Breast epithelium (tissue), 4 donors: ENCODE measurements at places on chromosomes 6 and 20.

DNA sequence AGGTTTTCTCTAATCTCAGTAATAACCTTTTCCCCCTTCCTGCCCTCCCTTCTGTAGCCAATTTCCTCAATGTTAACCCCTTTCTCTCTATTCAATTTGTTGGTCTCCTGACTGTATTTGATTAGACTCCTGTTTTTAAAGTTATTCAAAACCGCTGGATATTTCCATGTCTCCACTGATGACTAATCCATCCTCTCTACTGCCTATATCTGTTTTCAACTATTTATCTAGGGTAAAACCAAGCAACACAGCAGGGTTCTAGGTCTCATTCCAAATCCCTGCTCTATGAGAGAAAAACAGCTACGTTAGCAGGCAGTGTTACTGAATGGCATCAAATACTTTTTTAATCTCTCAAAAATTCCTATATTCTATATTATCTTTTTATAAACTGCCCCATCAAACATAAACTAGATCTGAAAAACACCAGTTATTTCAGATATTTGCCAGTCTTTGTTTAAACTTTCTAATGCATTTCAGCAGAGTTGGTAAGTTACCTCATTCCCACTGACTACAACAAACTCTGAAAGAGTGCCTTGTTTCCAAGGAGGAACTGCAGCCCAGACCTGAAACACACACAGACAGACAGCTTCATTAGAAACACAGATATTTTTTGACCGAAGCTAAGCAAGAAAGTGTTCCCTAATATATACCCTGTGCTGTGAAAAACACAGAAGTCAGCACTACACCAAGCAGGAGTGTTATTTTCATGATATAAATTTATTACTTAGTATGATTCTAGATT is 8.2 kb downstream of the RTN4IP1 start:
- no peaks in the 10 kb centered on the region for H3K4me1 ChIP-seq
- DNase-seq: no peak
- H3K4me3 ChIP-seq: no peak overlapping the region
- peak overlapping the region; percentile 41 for H3K27ac ChIP-seq

- no peaks in the 10 kb centered on the region for H3K4me1 ChIP-seq
- H3K36me3 ChIP-seq: no peaks in the 10 kb centered on the region
- no peak for DNase-seq
- H3K27me3 ChIP-seq: no peaks in the 10 kb centered on the region
- no peak overlapping the region for H3K4me3 ChIP-seq
- peak overlapping the region; percentile 48 for H3K27ac ChIP-seq
Observed at GRCh38 chr6:109229536-109229935, 134.2 kb downstream of the CEP57L1 start.

DNA sequence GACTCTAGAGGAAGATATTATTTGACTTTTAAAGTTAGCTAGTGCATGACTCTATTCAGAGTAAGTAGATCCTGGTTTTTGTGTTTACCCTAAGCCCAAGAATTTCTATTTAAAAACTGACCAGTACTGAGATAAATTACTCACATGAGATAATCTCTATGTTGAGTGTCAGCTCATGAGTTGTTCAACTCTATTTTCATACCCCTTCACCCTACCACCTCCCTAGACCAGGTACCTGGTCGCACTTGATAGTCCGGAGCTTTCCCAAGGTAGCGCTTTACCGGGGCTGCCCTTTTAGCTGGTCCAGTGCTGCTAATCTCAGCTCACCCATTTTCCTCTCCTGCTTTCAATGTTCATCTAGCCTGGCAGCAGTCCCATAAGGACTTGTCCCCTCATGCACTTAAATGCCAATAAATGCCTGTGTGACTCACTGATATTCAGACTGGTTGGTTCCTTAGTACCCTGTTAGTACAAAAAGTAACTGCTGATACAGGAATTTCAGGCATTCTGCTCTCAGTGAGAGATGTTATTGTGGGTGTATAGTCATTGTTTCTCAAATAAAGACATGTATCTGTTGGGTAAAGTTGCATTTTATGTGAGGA is 503.9 kb downstream of the ADGRB3 start:
- H3K4me3 ChIP-seq: no peak overlapping the region
- H3K4me1 ChIP-seq: no peaks in the 10 kb centered on the region
- H3K27me3 ChIP-seq: no peaks in the 10 kb centered on the region
- H3K36me3 ChIP-seq: no peaks in the 10 kb centered on the region
- no peak for DNase-seq
- H3K27ac ChIP-seq: no peak overlapping the region

DNA sequence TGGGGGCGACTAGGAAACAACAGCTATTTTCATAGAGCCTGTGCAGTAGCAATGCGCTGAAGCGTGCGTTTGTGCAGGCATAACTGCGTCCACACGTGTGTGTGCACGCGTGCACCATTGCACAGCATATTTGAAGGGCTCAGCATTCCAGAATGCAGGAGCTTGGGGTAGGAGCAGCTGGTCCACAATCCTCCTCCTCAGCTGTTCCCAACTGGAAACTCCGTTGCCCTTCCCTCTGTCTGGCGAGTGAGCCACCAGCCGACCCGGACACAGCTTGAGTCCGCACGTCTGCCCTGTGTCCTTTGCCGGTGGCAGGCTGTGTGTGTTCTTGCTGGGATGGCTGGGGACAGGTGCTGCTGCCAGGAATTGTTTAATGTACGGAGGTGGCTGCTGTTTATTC is 110.2 kb downstream of the SASH1 start:
- H3K36me3 ChIP-seq: no peaks in the 10 kb centered on the region
- H3K4me3 ChIP-seq: no peak overlapping the region
- DNase-seq: no peak
- no peaks in the 10 kb centered on the region for H3K27me3 ChIP-seq
- no peaks in the 10 kb centered on the region for H3K4me1 ChIP-seq

DNA sequence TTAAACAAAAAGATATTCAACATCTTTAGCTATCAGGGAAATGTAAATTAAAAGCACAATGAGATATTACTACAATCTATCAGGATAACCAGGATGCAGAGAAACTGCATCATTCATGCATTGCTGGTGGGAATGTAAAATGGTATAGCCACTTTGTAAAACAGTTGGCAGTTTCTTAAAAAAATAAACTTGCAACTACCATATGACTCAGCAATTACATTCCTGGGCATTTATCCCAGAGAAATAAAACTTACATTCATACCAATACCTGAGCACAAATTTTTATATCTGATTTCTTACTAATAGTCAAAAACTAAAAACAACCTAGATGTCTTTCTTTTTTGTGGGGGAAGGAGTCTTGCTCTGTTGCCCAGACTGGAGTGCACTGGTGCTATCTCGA is 190.3 kb upstream of the TAB2 start:
- H3K4me1 ChIP-seq: peaks cover 10% of the 10 kb centered on the region
- no peak for DNase-seq
- no peak overlapping the region for H3K27ac ChIP-seq
- no peaks in the 10 kb centered on the region for H3K27me3 ChIP-seq
- no peaks in the 10 kb centered on the region for H3K36me3 ChIP-seq
